ENCODE measurements at places on chromosomes 12 and 14. TPM values are rescaled to one million over a fixed set of nuclear protein-coding genes. Genes with fewer than 3 reads are reported as not detected.

GRCh38 chr12:84128117-84128991 lies 784.2 kb downstream of the SLC6A15 start:
- H3K4me3 ChIP-seq, result no peak overlapping the region
- H3K36me3 ChIP-seq, result no peaks in the 10 kb centered on the region
- no peak overlapping the region for H3K27ac ChIP-seq
- no peaks in the 10 kb centered on the region for H3K27me3 ChIP-seq
- DNase-seq, result no peak

GRCh38 chr14:90508536-90509254 lies 111.9 kb downstream of the CALM1 start:
- H3K4me1 ChIP-seq, result peaks cover 17% of the 10 kb centered on the region
- no peaks in the 10 kb centered on the region for H3K36me3 ChIP-seq

IGFBP6 gene
- 58.5 TPM for total RNA-seq

CCDC177 gene
- total RNA-seq, result not detected

GRCh38 chr12:119115296-119115905 lies 63.3 kb upstream of the HSPB8 start:
- H3K27ac ChIP-seq, result no peak overlapping the region
- no peaks in the 10 kb centered on the region for H3K4me1 ChIP-seq
- DNase-seq, result no peak
- H3K4me3 ChIP-seq, result no peak overlapping the region

CCDC175 gene
- 1.0 TPM for total RNA-seq

DNA sequence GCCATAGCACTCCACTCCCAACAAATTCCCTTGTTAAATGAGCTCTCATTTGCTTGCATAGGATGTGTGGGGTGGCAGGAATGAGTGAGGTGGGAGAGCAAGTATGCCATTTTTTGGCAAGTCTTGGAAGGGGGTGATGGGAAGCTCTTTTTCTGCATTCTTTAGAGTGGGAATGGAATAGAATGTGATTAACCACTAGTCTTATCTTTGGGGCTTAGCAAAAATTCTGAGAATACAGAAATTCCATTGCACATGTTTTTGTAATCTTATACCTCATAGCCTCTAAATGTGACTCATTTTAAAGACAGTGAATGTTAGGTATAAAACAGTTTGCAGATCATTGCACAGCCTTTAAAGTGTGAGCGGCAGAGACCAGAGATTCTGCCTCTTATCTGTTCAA lies 28.4 kb upstream of the NEDD1 start:
- no peak for DNase-seq
- H3K27me3 ChIP-seq, result no peaks in the 10 kb centered on the region
- no peak overlapping the region for H3K27ac ChIP-seq

TNS2 gene
- 186 TPM for total RNA-seq

DNA sequence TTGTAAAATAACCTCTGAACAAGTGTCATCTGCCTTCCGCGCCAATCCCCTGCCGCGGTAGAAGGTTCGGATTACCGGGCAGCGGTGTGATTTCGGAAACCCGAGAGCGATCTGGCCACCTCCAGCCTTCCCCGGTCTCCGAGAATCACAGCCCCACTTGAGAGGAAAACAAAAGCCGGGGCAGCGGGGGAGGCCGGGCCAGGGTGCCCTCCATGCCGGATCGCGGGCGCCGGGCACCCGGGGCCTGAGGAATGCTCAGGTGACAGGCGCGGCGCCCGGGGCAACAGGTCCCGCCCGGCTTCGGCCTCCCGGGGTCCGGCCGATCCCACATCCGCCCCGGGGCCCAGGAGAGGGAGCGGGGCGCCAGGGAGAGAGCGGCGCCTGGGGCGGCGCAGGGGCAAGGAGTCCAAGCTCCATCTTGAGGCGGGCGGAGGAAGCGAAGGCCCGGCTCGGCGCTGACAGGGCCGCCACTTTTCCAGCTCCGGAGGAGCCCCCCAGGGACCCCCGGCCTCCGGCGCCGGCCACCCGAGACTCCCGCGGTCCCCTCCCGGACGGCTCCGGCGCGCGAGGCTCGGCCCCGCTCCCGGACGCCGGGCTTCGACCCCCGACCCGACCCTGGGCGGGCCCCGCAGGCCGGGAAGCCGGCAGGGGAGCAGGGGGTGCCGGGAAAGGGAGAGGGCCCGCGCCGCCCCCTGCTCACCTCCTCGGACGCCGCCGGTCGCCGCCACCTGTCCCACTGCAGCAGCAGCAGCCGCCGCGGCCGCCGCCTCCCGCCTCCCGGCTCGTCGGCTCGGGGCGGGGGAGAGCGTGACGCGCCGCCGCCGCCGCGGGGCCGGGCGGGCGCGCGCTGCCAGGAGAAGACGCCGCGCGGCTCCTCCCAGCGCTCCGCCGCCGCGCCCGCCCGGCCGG lies at the start of gene CLIP1:
TSS of gene CLIP1 (minus strand) at position 849 of the 909 bp plus-strand sequence. CDS start 42,217 bp downstream, outside the sequence.
- no peaks in the 10 kb centered on the region for H3K27me3 ChIP-seq
- peak; percentile 83 for DNase-seq
- peak within 1 kb of the TSS; percentile 98 for H3K27ac ChIP-seq
- H3K4me3 ChIP-seq, result peak within 1 kb of the TSS; percentile 92
- H3K36me3 ChIP-seq, result peaks cover under 1% of the 10 kb centered on the region
- H3K4me1 ChIP-seq, result peaks cover 31% of the 10 kb centered on the region

DNA sequence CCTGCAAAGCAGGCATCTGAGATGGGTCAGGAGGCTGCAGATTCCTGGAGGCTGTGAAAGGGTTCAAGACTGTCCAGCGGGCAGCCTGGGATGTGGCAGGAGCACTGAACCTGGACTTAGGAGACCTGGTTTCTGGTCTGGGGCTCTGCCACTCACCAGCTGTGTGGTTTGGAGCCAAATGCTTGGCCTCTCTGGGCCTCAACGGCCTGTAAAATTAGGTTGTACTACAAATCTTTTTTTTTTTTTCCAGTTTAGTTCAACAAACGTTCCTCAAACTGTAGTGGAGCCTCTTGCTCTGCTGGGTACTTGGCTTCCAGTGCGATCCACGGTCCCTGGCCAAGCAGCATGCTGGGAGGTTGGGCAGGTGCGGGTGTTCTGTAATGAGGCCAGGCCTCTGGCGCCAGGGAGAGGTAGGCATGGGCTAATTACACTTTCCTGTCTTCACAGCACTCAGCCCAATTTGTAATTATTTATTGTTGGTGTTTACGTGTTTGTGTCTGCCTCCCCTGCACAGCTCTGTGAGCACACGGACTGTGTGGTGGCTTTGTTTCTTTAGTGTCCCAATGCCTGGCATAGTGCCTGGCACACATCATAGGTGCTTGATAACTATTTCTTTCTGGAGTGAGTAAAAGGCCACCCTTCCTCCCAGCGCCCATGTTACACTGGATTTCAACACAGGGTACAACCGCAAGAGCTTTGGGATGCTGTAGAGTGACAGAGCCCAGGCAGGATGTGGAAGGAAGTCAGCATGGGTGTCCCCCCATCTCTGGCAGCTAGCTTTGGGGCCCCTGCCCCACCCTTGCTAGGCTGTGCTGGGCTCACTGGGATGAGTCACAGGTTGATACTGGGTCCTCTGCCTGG lies 5.8 kb upstream of the KRT80 start:
- peaks cover 6% of the 10 kb centered on the region for H3K27me3 ChIP-seq
- H3K36me3 ChIP-seq, result no peaks in the 10 kb centered on the region
- H3K4me1 ChIP-seq, result peaks cover 61% of the 10 kb centered on the region
- peak; percentile 75 for DNase-seq
- no peak overlapping the region for H3K4me3 ChIP-seq

DNA sequence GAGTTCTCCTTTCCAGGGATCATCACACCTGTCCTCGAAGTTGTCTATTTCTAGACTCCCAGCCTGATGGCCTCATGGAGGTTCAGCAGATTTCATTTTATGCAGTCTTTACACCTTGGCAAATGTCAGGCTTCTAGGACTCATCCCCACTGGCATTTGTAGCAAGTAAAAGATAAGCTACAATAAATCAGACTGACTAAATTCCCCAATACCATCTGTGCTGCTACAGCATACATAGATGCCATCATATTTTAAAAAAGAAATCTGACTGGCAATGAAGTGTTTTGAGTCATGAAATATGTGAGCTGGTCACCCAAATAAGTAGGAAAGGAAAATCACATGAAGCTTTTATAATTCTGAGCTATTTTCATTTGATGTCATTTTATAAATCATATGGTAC lies 55.3 kb downstream of the KCNC2 start:
- DNase-seq, result no peak
- no peaks in the 10 kb centered on the region for H3K4me1 ChIP-seq
- H3K36me3 ChIP-seq, result no peaks in the 10 kb centered on the region
- H3K27me3 ChIP-seq, result no peaks in the 10 kb centered on the region

SPIC gene
- total RNA-seq, result not detected

- H3K4me3 ChIP-seq, result no peak overlapping the region
- H3K27me3 ChIP-seq, result no peaks in the 10 kb centered on the region
- peaks cover 98% of the 10 kb centered on the region for H3K36me3 ChIP-seq
Measured at GRCh38 chr12:67302162-67302561, 33.0 kb downstream of the CAND1 start.

DNA sequence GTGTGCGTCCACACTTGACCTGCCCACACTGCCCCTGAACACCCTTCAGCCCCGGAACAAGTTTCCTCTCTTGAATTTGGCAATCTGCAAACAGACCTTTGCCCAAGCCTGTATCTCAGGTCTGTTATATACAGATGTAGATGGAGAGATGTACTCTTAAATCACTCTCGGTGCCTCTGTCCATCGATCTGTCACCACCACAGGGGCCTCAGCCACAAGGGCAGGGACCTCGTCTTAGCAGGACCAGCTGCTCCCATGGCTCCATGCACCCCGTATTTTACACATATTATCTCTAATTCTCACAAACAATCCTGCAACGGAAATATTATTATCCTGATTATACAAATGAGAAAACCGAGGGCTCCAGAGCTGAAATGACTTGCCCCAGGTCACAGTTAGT lies 313.4 kb downstream of the BCL11B start:
- H3K36me3 ChIP-seq, result no peaks in the 10 kb centered on the region
- H3K27ac ChIP-seq, result no peak overlapping the region
- peaks cover 9% of the 10 kb centered on the region for H3K27me3 ChIP-seq
- no peak for DNase-seq
- peaks cover 6% of the 10 kb centered on the region for H3K4me1 ChIP-seq

GRCh38 chr12:29282031-29282816 lies 98.7 kb downstream of the ERGIC2 start:
- no peak overlapping the region for H3K4me3 ChIP-seq
- H3K36me3 ChIP-seq, result no peaks in the 10 kb centered on the region
- H3K27ac ChIP-seq, result no peak overlapping the region
- no peak for DNase-seq

DNA sequence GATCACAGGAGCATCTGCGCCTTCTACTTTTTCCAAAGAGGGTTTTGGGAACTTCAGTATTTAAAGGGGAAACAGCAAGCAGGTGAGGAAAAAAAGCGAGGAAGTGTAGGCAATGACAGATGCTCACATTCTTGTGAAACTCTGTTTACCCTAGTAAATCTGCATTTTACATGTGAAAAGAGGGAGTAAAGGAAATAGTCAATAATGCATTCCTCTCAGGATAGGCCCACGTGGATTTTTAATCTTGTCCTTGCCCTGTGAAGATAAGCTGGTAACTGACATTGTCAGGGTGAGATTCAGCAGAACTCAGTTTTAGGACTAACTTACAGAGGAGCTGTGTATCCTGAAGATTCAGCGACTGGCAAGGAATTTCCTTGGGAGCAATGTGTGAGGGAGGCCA lies 1119.2 kb upstream of the TMEM132C start:
- peaks cover 7% of the 10 kb centered on the region for H3K4me1 ChIP-seq
- no peaks in the 10 kb centered on the region for H3K36me3 ChIP-seq
- DNase-seq, result no peak
- H3K27me3 ChIP-seq, result no peaks in the 10 kb centered on the region
- H3K27ac ChIP-seq, result no peak overlapping the region

DNA sequence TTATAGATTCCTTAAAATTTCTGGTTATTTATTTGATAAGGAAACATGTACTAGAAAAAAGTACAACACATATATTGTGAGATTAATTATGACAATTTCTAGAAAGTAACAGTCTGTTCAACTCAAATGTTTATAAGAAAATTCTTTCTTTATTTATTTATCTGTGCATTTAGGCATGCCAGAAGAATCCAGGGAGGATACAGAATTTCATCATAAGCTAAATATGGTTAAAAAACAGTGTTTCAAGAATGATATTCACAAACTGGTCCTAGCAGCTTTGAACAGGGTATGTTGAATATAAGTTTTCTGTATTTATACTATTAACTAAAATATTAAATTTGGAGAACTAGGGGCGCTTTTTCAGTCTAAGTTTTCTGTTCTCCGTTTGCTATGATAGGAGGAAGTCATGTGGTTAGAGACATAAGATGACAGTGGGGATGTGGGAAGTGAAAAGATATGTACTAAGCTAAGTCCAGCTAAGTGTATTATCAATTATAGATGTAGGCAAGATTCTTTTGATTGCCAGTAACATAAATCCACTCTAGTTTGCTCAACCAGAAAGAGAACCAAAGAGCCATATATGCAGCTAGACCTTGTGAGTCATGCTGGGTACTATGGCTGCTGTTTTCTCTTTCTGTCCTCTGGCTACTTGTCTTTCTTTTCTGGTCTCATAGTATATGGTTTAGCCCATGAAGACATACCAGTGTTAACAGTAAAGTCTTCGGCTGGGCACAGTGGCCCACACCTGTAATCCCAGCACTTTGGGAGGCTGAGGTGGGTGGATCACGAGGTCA lies 39.0 kb downstream of the LRRK2 start:
- no peaks in the 10 kb centered on the region for H3K4me1 ChIP-seq
- no peak overlapping the region for H3K27ac ChIP-seq
- H3K4me3 ChIP-seq, result no peak overlapping the region
- H3K36me3 ChIP-seq, result peaks cover 37% of the 10 kb centered on the region

CMKLR1 gene
- total RNA-seq, result 25.6 TPM

P2RX2 gene
- total RNA-seq, result 0.56 TPM

DNA sequence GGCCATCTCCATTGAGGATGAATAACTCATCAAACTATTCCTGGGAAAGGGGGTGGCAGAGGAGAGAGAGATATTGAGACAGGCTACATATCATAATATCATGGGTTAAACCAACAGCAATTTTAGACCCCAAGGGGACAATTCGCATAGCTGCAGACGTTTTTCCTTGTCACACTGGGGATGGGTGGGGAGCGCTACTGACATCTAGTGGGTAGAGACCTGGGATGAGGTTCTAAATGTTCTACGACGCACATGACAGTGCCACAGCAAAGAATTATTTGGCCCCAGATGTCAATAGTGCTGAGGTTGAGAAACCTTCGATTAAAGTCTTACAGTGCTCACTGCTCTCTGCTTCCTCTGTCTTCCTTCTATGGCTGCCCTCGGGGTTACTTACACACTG lies 425.6 kb downstream of the NRXN3 start:
- H3K27me3 ChIP-seq, result no peaks in the 10 kb centered on the region
- H3K4me1 ChIP-seq, result no peaks in the 10 kb centered on the region
- H3K27ac ChIP-seq, result no peak overlapping the region
- H3K36me3 ChIP-seq, result no peaks in the 10 kb centered on the region
- no peak overlapping the region for H3K4me3 ChIP-seq
- no peak for DNase-seq

CD27 gene
- 2.3 TPM for total RNA-seq

TAS2R19 gene
- total RNA-seq, result 2.8 TPM

DNA sequence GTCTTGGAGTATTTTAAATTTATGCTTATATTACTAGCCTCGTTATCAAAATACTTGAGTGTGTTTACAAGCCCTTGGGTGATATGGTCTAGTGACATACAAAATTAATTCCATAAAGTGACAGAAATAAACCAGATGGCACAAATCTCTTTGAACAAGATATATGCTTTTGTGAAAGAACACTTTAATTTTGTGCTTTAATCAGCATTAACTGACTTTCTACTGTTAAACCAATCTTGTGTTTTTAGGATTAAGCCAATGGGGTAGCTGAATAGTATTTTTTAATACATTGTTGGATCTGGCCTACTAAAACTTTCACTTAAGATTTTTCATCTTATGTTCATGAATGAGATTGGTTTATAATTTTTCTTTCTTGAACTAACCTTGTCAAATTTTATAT lies 30.4 kb upstream of the GCH1 start:
- H3K27ac ChIP-seq, result no peak overlapping the region
- H3K4me3 ChIP-seq, result no peak overlapping the region
- no peak for DNase-seq
- H3K36me3 ChIP-seq, result no peaks in the 10 kb centered on the region

TAS2R46 gene
- total RNA-seq, result 1.7 TPM

All from lower lobe of right lung (tissue), 2 donors.